IPS-NIHi11 (cell line): ENCODE measurements at places on chromosomes 11 and 22.

DNA sequence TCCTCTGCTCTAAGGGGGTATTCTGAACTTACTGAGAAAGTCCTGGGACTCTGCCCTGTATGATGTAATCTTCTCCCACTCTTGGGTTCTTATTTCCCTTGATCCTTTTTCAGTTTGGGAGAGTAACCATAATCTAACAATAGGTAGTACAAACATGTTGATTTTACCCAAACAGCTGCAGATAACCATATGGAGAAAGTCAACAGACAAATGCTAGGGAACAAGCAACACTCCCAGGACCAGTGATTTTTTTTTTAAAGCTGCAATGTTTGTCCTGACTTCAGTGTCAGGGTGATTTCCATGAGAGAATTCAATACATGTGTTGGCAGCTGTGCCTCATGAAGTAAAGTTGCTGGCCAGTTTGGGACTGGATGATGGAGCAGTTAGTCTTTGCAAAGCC lies 156.5 kb downstream of the FCHSD2 start:
- DNase-seq, result no peak

- peak; percentile 28 for DNase-seq
Measured at GRCh38 chr11:33310720-33311500, 53.7 kb downstream of the HIPK3 start.

GRCh38 chr22:46267431-46268279 lies at the start of gene TTC38:
Gene TTC38 (plus strand): TSS chr22:46268008. CDS start chr22:46268040, 32 bp downstream.
- DNase-seq, result peak; percentile 99

DNA sequence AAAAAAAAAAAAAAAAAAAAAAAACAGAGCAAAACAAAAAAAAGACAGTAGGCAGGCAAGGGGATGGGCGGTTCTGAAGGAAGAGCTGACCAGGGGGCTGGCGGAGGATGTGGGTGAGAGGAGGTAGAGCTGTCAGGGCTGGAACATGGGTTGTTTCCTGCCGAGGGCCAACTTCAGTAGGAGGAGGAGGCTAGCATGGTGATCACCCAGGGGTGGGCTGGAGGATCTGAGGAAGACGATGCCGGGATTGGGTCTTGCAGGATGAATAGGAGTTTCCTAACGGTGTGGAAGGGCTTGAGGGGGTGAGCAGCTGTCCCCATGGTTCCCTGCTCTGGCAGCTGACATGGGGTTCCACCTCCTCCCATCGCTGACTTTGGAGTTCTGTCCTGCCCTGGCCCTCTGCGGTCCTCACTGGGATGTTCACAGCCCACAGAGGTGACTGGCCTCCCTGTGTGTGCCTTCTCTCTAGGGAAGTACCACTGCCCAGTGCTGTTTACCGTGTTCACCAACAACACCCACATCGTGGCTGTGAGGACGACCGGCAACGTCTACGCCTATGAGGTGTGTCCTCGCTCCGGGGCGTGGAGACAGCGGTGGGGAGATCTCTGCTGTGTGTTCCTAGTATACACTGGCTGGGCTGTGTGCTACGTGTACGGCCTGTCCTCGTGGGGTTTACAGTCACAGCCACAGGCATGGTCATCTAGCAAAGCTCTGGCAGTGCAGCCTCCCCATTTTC lies 15.2 kb downstream of the PPIL2 start:
- no peak for DNase-seq

GRCh38 chr11:88464528-88464927 lies 127.0 kb upstream of the CTSC start:
- no peak for DNase-seq

DNA sequence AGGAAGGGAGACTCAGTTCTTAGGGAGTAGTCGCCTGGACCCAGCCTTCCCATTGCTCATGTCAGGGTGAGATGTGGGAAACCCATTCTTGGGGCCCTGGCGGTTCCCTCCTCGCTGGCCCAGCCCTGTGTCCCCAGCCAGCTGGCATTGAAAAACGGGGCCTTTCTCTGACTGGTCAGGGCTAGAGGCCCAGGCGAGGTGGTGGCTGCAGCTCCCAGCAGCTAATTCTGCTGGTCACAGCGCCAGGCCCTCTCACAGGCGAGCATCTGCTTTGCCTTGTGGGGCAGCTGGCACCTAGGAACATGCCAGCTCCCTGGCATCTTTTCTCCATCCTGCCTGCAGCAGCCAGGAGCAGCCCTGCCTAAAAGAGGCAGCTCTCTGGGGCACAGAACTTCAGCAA lies 20.1 kb downstream of the TSPAN18 start:
- DNase-seq, result no peak

GRCh38 chr11:35272391-35272902 lies 133.5 kb downstream of the CD44 start:
- no peak for DNase-seq

- DNase-seq, result no peak
Measured at GRCh38 chr11:88620568-88621130, 283.1 kb upstream of the CTSC start.

GRCh38 chr11:117618982-117619355 lies 178.0 kb downstream of the DSCAML1 start:
- DNase-seq, result peak; percentile 53

DNA sequence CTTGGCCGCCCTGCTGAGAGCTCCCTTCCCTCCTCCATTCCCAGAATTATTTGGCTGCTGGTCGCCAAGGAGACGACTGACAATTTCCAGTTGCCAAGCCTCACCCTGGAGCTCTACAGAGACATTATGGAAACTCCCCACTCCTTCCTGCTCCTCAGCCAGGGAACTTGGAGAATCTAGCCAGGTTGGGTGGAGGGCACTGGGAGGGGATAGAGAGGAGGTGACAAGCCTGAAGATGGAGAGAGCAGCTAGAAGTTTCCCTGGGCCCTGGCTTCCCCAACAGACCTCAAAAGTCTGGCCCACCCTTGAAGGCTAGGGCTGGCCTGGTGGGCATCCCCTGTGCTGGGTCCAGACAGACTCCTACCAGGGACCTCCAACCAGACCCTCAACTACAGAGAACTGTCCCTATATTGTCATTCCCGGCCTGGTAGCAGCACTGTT lies 6.7 kb upstream of the VSIG10L2 start:
- no peak for DNase-seq

GRCh38 chr22:42772647-42773046 lies 52.0 kb upstream of the A4GALT start:
- DNase-seq, result peak; percentile 3

GRCh38 chr22:20182365-20182764 lies 31.5 kb upstream of the CCDC188 start:
- no peak for DNase-seq

DNA sequence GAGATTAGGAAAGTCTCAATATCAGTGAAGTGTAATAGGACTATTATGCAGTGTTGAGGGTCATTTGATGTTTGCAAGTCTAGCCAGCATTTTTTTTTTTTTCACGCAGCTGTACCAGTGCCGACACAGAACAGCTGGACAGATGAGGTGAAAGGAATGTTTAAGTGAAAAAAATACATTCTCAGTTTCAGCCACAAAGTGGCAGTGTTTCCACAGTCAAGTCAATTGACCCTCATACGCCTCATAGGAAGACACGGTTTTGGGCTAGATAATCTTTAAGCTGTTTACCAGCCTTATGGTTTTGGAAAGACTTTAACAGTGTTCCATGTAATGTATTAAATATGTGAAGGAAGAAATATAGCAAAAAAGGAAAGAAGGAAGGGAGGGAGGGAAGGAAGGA lies 349.9 kb upstream of the ANO3 start:
- DNase-seq, result peak; percentile 47

DNA sequence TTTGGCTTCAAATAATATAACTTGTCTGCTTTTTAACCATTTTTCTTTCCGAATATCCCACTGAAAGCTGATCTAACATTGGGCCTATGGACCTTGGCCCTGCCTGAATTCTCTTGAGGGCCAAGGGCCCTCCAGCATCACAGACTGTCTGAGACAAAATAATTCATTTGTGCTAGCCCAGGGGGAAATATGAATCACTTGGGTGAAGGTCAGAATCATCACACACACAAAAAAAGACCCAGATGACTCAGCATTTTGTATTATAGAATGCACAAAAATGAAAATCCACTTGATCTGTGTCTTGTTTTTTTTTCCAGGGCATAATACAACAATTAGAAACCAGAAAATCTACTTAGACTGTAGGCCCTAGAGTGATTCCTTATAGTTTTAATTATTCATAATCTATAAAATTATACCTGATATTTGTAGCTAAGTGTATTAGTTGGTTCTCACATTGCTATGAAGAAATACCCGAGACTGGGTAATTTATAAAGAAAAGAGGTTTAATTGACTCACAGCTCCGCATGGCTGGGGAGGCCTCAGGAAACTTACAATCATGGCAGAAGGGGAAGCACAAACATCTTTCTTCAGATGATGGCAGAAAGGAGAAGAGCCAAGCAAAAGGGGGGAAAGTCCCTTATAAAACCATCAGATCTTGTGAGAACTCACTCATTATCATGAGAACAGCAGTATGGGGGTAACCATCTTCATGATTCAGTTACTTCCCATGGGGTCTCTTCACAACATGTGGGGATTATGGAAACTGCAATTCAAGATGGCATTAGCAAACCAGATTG lies 15.6 kb upstream of the RDX start:
- no peak for DNase-seq

GRCh38 chr11:128804481-128804880 lies 62.6 kb downstream of the KCNJ1 start:
- DNase-seq, result no peak

GRCh38 chr11:5596607-5597201 lies at the start of gene TRIM6:
Gene TRIM6 (plus strand): TSS chr11:5596637. CDS start chr11:5596898, 261 bp downstream.
- peak; percentile 51 for DNase-seq

DNA sequence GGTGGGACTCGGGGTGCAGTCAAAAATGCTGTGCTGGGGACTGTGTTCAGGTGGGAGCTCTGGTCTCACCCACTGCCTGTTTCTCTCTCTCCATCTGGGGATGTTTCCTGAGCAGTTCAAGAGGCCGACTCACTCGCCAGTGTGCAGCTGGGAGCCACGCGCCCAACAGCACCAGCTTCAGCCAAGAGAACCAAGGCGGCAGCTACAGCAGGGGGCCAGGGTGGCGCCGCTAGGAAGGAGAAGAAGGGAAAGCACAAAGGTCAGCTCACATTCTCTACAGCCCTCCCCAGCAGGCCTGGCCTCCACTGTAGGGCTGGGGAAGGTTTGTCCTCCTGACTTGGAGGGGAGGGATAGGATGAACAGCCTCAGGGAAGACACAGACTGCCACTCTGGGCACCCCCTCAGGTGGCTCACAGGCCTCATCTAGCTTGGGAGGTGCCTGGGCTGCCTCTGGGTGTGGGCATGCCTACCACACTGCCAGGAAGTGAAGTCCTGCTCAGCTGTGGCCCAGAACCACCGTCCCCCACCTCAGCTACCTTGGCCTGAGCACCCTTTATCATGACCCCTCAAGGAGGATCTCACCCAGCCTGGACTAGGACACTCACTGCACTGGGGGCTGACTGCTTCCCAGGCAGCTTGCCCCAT lies 13.0 kb downstream of the TUB start:
- DNase-seq, result no peak

DNA sequence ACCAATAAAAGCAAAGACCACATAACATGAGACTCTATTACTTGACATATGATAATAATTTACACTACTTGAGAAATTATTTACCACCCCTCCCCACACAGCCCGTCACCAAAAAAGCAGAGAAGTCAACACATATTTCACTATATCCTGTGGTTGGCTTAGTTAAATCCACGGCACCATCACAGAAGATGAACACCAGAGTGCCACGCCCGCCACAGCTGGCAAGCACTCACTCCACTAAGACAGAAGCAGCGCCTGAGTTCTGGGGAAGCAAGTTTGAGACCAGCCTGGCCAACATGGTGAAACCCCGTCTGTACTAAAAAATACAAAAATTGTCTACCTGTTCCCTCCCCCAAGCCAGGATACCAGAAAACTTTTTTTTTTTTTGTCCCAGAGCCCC lies 53.1 kb downstream of the PACSIN2 start:
- DNase-seq, result no peak

DNA sequence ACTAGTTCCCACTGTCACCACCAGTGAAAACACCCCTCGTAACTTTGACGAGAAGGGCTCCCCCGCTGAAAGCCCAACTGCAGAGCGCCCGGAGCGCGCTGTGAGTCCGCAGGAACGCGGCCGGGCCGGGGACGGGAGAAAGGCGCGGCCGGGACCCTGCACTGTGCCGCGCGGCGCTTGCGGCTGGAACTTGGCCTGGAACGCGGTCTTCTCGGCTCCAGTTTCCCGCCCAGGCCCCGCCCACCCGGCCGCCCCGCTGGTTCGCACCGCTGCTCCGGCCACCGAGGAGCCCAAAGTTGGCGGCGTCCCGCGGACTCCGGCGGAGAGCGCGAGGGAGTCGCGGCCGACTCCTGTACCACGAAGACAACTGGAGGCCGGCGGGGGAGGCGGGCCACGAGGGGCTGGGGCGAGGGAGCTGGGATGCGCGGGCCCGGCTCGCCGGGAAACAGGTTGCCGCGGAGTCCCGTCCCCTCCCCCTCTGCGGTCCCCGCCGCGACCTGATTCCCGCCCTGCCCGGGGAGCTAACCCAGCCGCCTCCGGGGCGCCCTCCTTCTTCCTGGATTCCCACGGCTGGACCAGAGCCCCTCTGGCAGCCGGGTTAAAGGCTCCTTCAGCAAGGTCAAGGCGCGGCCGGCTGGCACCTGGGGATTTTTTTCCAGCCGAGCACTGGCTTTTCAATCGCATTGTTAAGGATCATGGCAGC lies 3.4 kb downstream of the TENM4 start:
- peak; percentile 87 for DNase-seq

DNA sequence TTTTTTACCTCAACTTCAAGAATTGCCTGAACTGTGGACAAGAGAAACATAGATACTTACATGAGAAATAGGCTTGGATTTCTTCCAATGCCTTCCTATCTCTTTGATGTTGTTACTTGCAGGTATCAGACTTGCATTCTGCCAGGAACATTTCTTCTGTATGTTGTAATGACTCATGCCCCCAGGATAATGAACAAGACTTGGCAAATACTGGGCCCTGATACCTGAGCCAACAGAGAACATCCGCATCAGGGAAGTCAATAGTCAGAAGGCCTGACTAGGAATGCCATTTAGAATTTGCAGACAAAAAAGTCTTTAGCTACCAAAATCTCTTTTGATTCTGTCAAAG lies 273.7 kb upstream of the KIRREL3 start:
- DNase-seq, result no peak

DNA sequence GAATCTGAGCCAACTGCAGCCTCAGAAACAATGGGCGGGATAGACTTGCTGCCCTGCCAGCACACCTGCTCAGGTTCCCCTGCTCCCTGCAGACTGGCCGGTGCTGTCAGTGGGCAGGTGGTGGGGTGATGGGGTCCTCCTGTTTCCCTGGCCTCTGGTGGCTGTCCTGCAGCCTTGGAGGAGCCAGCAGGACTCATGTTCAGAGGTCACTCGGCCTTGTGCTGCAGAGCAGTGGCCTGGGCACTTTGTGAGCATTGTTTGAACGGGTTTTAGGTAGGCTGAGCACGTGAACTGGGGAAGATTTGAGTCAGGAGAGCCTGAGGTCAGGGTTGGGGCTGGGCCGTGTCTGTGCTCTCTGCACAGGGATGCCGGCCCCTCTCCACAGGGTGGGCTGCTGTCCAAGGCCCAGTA lies 17.6 kb downstream of the PPIL2 start:
- DNase-seq, result no peak
